ENCODE measurements at places on chromosomes 12 and 14.

DNA sequence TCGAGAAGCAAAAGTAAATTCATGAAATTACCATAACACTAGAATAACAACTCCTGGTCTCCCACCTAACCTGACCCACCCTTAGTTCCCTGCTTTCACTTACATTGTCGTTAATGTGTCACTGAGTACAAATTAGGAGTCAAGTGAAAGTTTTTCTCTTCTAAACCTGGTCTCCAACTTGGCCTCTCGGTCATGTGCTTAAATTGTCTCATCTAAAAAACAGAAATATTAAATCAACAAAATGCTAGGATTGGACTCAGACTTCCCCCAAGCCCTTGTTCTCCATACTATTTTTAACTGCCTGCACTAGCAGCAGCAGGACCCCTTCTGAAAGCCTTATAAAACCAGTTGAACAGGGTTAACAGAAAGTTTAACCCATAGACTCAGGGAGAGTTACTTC lies 1.8 kb upstream of the BTG1 start:
- no peak for DNase-seq

DNA sequence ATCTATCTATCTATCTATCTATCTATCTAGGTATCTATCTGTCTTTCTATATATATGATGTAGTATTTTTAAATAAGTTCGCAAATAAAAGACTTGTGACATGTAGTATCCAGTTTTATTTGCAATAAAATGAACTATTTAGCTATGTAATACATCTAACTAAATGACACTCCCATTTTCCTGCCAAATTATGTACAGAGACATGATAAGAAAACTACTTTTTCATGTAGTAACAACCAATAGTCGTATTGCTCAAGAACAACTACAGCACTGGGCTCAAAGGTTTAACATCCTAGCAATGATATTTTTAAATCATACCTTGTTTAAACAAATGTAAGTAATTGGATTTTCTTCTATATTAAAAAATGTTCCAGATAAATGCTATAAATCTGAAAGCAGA lies 55.5 kb upstream of the FLRT2 start:
- DNase-seq: no peak

- no peak for DNase-seq
These were observed 85.6 kb upstream of the ATF7IP start for GRCh38 chr12:14279845-14280244.

GRCh38 chr12:47987411-47988072 lies 16.7 kb downstream of the COL2A1 start:
- no peak for DNase-seq

- no peak for DNase-seq
These were observed 13.8 kb downstream of the UBE2N start for GRCh38 chr12:93427779-93428564.
